Activated CD4-positive, alpha-beta T cell treated with anti-CD3 and anti-CD28 coated beads, Interleukin-2, amount 10 ng/mL, durations not matched to agents 24 days and 14 days (primary cell): ENCODE measurements at places on chromosomes 2 and 18. TPM values are rescaled to one million over a fixed set of nuclear protein-coding genes. Genes with fewer than 3 reads are reported as not detected.

The SOX11 gene
- not detected in 2 replicates for total RNA-seq

The SH3RF3 gene
- 0.47 TPM in 2 replicates for total RNA-seq

The SP140 gene
- total RNA-seq = 236 and 241 TPM in 2 replicates

The MC4R gene
- total RNA-seq = not detected in 2 replicates

The GPR35 gene
- 7.1 and 8.7 TPM in 2 replicates for total RNA-seq

The CNGA3 gene
- not detected in 2 replicates for total RNA-seq

The C2orf78 gene
- total RNA-seq = 0.07 TPM in 1 of 2 replicates, not detected in the other

The GREB1 gene
- total RNA-seq = 0.05 and 0.24 TPM in 2 replicates

The EMILIN1 gene
- 1.1 and 1.4 TPM in 2 replicates for total RNA-seq

The METTL4 gene
- total RNA-seq = 17.7 and 18.4 TPM in 2 replicates

The MAL gene
- total RNA-seq = 166 and 167 TPM in 2 replicates

DNA sequence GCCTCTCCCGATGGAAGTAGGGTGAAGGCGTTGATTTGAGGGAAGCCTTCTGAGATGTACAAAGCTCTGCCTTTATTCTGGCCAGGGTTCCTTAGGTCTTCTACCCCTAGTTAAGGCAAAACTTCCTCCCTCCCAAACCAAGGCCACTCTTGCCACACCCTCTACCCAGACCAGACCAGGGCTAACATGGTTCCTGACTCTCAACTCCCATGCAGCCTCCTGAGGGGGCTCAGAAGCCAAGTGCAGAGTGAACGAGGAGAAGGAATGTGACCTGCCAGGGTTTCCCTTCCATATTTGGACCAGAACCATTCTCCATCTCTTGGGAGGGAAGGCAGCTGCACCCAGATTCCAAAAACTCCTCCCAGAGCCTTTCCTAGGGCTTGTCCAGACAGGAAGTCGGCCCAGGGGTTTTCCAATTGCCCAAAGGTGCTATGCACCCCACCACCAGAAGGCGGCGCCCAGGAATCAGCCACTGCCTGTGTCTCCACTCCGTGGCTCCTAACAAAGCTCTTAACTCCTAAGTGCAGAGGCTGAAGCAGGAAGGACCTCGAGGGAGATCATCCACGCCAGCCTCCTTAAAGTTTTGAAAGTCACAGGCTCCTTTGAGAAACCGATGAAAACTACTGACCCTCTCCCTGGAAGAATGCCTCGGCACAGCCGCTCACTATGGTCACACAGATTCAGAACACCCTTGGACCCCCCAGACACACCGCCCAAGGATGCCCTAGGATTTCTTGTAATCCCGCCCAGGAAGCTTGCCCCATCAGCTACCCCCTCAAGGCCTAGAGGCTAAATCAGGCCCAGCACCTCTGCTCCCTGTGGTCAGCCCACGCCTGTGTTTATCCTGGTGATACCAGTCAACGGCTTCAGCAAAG is 157.8 kb downstream of the SMAD2 start:
- DNase-seq = peak; percentile 91

DNA sequence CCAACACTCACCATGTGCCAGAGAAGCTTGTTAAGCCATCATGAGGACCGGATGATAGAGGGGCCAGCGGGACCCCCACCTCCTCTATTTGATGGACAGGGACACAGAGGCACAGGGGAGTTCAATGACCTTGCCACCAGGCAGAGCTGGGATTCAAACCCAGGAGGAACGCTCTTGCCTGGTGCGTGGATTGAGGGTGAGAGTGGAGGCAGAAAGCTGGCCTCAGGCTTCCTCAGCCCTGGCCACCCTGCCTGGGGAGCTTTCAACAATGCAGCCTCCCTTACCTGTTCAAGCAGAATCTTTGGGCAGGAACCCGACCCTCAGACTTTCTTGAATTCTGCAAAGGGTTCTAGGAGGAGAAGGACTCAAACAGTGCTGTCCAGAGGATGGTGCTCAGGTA is 39.9 kb upstream of the MAL start:
- DNase-seq = no peak

DNA sequence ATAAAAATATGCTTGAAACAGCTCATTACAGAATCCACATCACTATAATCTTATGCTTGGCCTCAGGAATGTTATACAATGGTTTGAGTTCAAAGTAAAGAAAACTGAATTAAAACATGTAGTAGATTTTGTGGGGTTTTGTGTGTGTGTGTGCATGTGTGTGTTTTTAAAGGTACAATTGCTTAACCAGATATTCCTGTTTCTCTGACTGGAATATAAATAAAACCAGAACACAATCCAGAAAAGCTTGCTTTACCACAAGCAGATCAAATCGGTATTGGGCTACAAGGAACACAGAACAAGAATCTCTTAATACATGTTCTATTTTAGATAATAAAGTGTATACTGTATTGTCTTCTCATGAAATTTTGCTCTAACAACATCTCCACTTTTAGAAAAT is 110.0 kb downstream of the TMEM247 start:
- no peak for DNase-seq

GRCh38 chr2:241062389-241063092 is 39.5 kb downstream of the MTERF4 start:
- no peak for DNase-seq

- DNase-seq = no peak
Measured at GRCh38 chr2:239184179-239184578, 216.6 kb downstream of the HDAC4 start.

DNA sequence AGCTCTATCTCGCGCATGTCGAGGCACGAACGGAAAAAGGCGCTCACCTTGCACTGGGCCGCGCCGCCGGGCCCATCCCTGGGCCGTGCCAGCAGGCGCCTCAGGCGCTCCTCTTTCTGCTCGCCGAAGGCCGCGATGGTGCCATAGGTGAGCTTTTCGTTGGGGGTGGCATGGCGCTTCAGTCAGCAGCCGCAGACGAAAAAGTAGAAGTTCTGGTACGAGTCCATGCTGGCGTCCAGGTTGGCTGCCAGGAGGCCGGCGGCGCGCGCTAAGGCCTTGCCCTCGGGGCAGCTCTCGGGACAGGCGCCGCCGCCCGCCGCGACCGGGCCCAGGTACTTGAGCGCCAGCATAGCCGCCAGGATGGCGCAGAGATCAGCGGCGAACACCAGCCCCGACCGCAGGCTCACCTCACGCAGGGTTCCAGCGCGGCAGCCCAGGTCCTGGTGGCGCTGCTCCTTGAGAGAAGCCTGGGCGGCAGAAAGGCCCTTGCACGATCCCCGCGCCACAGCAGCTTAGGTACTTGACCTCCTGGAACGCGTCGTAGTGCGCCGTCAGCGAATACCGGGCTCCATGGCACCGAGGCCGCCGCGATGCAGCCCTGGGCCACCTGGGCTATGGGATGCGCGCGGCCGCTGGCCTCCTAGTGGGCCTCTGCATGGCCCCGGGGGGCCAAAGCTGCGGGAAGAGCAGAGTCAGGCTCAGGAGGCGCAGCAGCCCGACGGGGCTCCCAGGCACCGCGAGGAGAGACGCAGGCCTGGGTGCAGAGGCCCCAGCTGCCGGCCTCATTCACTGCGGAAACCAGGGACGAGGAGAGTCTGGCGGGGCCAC is 12.8 kb downstream of the ALPG start:
- no peak for DNase-seq

- DNase-seq = no peak
Measured at GRCh38 chr2:17814601-17815000, 1.7 kb upstream of the MSGN1 start.

DNA sequence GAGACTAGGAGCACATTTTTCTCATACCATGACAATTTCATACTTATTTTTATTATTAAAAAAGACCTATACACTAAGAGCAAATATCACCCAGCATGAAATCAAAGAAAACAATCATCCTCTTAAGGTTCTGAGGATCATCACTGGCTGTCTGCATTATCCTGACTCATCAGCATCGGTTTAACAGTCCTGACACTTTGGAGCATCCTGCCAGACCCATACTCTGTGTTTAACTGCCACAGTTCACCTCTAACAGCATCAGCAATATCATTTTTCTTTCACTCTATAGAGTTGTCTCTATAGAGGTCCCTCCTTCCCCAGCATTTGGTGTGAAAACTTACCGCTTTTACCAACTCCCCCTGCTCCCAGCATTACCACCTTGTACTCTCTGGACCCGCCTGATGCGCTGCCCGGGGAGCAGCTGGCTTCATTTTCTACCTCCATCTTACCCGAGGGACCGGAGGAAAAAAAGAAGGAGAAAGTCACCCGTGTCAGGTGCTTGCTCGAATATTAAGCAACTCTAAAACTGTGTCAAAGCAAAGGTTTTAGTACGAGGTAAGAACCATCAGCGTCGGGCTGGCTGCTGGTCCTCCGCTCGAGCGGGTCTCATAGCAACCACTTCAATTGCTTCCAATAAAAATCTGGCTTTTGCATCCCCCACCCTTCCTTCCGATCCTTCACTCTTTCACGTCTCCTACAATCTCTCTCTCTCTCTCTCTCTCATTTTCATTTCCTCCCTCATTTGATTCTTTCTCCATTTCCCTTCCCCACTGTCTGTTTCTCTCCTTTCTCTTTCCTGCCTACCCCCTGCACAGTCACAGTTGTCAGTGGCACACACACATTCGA is at the start of gene RIT2:
Gene RIT2, minus strand, starts transcription at position 610 of the 846 bp plus-strand sequence.
- DNase-seq = no peak

DNA sequence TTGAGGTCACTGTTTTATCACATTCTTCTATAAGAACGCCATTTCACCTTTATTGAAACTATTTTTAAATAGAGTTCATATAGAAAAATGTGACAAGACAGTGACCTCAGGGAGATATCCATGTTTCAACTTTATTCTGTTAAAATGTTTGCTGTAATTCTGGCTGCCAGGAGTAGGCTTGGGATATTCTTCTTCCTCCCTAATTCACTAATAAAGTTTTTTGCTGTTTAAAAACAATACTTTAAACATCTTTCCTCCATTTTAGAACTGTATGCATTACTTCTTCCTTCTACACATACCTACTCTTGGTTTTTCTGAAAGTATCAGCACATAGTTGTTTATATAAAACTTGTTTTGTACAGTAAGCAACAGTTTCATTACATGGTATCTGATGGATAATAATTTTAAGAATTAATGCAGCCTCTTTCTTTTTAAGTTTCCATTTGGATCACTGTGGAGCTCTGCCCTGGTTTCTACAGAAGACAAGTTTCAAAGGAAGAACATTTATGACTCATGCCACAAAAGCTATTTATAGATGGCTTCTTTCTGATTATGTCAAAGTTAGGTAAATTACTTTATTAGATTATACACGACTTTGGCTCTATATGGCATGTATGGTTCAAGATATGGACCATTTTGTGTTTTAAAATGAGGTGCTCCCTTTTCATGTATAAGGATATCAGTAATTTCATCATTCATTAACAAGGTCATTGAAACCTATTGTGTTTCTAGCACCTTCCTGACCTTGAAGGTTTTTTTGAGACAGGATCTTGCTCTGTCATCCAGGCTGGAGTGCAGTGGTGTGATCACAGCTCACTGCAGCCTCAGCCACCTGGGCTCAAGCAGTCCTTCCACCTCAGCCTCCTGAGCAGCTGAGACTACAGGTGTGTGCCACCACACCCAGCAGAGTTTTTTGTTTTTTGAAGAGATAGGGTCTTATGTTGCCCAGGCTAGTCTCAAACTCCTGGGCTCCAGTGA is 7.2 kb downstream of the CPSF3 start:
- no peak for DNase-seq

- DNase-seq = no peak
Measured at GRCh38 chr2:60023256-60023985, 530.0 kb downstream of the BCL11A start.

DNA sequence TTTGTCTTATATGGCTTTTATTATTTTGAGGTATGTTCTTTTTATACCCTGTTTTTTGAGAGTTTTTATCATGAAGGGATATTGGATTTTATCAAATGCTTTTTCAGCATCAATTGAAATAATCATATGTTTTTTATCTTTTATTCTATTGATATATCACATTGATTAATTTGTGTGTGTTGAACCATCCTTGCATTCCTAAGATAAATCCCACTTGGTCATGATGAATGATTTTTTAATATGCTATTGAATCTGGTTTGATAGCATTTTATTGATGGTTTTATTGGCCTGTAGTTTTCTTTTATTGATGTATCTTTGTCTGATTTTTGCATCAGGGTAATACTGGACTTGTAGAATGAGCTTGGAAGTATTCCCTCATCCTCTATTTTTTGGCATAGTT is 160.3 kb downstream of the PLCL1 start:
- no peak for DNase-seq

GRCh38 chr2:191501561-191502168 is 176.3 kb upstream of the NABP1 start:
- no peak for DNase-seq

GRCh38 chr2:31889044-31889443 is 121.8 kb downstream of the MEMO1 start:
- no peak for DNase-seq

DNA sequence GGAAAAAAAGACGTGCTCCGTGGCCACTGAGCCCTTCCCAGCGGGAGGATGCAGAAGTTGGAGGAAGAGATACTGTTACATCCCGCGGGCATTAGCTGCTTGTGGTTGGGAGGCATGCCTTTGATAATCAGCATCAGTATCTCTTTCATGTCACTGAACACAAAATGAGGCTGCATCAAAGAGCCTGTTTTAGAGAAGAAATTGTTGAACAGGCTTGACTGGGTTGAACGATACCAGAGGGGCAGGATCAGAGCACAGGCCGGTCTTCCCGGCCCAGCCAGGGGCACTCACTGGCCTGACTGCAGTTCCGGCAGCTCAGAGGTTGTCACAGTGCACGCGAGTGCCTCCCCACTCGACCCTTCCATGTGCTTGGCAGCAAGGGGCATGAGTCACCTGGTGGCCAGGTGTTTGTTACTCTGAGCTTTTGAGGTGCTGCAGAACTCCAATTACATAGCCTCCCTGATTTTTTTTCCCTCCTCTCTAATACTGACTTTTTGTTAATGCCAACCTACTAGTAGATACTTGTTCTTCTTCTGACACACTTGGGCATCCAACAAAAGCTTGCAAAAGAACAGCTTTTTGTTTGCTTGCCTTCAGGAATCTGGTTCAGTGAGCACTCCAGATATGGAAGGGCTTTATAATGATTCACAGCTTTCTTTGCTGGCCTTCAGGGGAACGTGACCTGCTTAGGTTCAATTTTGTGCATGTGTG is 121.6 kb downstream of the VAPA start:
- no peak for DNase-seq

DNA sequence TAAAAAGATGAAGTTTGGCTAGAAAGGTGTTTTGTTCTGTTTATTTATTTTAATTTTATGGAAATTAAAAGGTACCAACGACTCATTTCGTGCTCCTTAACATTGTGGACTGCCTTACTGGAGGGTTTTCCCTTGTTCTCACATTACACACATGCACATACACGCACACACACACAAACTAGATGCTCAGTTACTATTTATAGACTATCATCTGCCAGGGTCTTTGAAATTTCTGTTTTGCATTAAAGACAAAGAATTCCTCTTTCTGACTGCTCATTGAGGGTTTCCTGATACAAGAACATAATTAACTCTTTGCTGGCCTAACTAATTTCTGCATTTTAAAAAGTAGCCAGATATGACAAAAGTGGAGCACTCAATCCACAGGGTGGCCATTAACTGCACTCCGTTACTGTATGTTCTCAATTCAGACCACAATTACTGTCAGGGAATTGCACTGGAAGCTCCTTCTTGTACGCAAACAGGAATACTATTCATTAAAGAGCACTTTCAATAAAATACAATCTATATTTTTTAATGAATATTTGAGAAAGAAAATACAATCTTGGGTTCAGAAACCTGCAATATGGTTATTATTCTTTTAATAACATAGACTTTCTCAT is 366.9 kb upstream of the GALNT5 start:
- no peak for DNase-seq

GRCh38 chr18:69718912-69719547 is 228.6 kb downstream of the CD226 start:
- no peak for DNase-seq

- DNase-seq = no peak
Measured at GRCh38 chr18:46152436-46152807, 48.2 kb downstream of the HAUS1 start.

GRCh38 chr2:182917924-182918323 is 51.5 kb upstream of the FRZB start:
- DNase-seq = no peak
